ENCODE measurements at places on chromosomes 5 and 9.

DNA sequence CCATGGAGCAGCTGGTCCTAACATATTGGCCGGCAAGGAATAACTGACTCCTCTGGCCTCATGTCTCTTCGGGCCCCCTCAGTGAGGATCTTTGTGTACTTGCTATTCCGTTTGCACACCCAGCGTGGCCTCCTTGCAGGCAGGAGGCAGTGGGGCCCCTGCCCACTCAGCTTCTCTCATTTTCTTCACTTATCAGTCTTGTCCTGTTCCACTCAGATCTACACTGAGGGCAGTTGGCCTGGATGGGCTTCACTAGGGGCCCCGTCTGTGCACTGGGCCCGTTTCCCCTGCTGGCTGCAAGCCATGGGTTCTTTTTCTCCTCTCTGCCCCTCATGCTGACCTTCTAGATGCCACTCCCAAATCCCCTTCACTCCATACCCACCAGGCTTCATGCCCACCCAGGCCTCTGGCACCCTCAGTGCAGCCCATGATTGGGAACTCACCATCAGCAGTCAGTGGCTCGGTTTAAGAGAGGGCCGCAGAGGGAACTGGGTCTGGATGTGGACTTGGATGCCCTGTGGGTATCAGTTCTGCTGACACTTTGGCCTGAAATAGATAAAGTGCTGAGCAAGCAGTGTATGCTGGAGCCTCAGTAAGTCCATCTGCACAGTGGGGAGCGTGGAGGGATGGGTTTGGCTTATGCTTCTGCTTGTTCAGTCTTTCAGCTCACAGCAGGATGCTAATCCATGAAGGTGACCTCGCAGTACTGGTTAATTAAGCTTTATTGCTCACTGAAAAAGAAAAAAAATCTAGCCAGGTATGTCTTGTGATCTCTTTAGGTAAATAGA, 57.9 kb downstream of the ERBIN start:
- no peak for DNase-seq

GRCh38 chr9:77024776-77025545, 5.5 kb downstream of the FOXB2 start:
- DNase-seq, result no peak

DNA sequence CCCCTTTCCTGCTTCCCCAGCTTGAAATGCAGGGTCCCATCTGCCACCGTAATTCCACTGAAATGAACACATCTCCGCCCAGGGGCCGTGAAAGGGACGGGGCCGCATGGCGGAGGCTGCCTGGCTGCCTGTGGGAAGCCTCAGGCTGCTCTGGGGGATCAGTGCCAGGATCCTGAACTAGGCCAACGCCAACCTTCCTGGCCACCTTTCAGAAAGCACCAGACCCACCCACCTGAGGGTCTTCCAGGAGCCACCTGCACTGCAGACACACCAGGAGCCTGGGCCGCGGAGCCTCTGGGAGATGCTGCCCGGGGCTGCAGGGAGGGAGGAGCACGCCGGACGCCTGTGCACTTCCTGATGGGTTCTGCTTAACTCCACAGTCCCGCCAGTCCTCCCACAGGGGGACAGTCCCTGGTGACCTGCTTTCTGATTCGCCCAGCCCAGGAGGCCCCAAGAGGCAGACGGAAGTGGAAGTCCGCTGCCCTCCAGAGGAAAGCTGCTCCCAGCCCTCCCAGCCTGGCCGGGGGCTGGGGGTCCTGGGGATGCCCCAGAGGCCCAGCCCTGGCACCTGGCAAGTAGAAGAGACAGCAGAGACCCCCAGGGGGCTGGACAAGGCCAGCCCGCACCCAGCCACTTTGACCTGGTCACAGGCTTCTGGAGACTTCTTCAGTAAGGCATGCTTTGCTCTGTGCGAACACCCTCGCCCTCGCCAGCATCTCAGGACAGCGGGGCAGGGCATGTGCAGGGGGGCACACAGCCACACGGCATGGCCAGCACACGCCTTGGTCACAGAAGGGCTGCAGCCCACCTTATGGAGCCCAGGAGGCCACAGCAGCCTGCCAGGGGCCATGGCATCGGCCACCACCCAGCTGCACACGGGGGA, at the start of gene CARD9:
Gene CARD9 (minus strand): TSS at position 370 of the 883 bp plus-strand sequence. CDS start 1,591 bp downstream, outside the sequence.
- no peak for DNase-seq

DNA sequence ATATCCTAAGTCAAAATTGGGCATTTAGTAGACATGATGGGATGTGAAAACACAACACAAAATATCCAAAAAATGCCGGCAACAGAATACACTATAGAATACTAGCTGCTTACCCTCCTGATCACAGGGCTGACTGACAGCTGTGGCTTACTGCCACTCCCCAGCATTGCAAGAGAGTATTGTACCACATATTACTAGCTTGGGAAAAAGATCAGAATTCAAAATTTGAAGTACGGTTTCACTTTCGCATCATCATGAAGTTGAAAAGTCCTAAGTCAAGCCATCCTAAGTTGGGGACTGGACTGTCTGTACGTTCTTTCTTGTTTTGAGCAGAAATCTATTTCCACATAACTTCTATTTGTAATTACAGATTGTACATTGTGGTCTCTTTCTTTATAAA, 851.4 kb downstream of the MAT2B start:
- no peak for DNase-seq

- no peak for DNase-seq
Observed at GRCh38 chr9:87656485-87656884, 69.4 kb upstream of the CTSL start.

GRCh38 chr5:32147959-32148358, 26.2 kb downstream of the GOLPH3 start:
- no peak for DNase-seq

GRCh38 chr5:133119233-133119711, 67.5 kb downstream of the HSPA4 start:
- no peak for DNase-seq

DNA sequence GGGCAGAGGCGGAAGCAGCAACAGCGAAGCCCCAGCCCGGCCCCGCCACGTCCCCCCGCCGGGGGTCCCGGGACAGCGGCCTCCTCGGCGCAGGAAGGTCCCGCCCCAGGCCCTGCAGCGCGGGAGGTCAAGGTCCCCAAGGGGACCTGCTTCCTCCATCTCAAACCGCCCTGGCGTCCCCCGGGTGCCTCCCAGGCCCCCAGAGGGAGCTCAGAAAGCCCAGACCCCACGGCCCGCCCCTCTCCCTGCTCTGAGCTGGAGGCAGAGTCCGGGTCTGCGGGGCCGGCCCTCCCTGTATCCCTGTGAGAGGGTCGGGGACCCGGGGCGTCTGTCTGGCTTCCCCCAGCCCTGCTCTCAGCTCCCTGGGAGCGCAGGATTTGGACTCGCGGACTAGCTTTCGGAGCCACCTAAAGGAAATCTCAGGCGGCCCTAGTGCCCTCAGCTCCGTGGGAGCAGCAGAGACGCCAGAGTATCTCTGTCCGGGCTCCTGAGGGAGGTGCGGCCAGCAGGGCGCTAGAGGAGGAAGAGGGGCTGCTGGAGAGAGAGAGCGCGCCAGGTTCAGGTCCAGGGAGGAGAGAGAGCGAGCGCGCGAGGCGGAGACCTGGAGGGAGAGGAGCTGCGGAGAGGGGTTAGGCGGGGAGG, 30.7 kb downstream of the EXOC3 start:
- no peak for DNase-seq

DNA sequence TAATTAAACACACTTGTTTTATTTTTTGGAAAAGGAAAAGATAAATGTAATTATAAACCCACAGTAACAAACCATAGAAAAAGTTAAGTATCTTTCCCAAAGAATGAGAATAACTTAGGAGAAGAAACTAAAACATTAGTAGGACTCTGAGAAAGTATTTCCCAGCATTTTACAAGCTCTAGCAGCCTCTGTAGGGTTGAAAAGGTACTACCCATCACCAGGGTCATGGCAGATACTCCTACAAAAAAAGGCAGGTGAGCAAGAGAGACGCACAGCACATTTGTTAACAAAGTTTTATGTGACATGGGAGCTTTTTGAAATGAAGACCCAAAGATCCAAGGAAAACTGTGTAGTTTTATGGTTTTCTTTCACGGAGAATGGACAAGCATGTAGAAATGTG, 77.7 kb upstream of the FAM169A start:
- no peak for DNase-seq

GRCh38 chr9:4106760-4107143, 193.1 kb downstream of the GLIS3 start:
- no peak for DNase-seq

DNA sequence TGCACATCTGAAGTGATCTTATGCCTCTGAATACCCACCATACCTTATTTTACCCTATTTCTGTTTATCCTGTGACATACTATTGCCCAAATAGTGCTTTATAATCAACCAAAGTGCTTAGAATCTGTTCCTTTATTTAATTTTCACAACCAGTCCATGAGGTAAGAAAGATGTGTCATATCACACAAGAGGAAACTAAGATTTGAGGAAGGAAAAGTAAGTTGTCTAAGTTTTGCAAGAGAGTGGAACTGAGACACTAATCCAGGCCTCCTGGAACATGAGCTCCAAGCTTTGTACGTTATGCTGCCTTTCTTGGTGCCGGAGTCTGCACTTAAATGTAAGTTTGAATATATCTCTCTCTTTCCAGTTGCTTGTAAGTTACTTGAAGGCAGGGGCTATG, 17.2 kb downstream of the KDM3B start:
- DNase-seq, result no peak

DNA sequence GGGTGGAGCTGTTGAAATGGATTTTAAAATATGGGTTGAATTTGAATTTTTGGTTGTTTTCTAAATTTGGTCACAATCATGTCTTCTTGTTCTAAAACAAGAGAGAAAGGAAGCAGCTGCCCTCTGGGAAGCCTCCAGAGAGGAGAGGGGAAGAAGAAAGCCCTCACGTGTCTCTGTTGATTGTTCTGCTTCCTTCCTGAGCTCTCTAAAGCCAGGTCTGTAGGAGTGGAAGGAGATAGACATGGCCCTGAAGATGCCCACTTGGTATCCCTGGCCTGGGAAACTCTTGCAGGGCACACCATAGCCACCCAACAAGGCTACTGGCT, 59.6 kb downstream of the GALNT12 start:
- DNase-seq, result no peak

GRCh38 chr5:93886917-93887361, 145.5 kb upstream of the POU5F2 start:
- no peak for DNase-seq

DNA sequence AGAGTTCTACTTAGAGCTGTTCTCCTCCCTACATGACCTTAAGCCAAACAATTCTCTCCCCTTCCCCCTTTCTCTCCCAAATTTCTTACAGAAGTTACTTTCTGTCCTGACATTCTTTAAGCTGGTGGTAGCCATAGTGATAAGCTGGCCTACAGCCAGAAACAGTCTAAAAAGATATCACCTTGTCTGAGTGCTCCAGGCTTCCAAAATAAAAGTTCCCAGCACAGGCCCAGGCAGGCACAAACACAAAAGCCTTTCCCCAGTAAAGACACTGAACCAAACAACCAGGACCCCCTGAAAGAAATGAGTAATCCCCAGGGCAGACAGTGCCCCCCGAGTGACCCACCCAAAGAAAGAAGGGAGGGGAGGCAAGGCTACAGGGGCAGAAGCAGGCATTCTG, 19.2 kb downstream of the SIL1 start:
- DNase-seq, result no peak

DNA sequence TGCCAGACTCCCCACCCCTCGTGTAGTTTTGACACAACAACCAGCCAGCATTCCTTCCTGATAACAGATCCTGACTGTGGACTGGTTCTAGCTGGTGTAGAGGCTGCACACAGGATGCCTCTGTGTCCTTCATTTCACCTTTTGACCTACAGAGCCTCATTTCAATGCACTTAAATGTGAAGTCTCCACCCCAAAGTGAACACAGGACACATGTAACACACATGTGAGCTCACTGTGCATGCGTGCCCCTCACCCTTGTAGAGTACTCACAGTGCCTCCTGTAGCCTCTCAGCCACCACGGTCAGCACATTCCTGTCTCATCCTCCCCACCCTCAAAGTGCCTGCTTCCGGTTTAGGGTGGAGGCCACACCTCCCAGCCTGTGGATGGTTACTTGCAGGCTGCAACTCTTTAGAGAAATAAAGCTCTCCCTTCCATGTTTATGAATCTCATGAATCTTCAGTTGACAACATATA, 11.6 kb upstream of the NKD2 start:
- DNase-seq, result no peak

- no peak for DNase-seq
Observed at GRCh38 chr5:56456002-56456401, 222.9 kb upstream of the ANKRD55 start.

DNA sequence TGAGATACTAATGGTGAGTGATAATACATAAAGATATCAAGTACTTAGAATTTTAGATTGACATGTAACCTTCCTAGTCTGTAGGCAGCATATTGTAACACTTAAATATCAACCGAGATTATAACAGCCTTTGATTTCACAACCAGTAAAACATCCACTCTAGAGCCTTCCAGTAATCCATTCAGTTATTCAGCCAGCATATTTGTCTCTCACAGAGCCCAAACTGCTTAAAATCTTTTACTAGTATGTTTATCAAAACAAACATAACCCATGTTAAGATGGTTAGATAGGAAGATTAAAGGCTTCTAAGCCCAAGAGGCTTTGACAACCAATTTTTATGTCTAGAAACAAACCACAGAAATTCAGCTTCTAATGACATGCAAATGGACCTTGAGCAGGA, 177.9 kb upstream of the FST start:
- no peak for DNase-seq

DNA sequence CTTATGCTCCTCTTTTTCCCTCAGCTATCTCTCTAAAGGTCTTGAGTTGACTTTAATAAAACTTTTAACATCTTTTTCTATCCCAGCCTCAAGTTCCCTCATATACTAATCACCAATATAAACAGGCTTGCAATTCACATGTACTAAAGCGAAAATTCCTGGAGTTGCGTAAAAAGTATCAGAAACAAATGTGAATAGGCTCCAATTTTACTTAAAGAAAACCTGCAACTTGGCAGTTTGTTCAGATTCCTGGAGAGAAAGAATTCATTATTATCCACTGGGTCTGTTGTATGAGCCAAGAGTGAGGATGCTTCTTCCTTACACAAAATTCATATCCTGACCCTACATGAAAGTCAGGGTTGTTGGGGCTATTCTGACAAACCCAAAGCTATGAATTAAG, 384.2 kb downstream of the DTWD2 start:
- no peak for DNase-seq

DNA sequence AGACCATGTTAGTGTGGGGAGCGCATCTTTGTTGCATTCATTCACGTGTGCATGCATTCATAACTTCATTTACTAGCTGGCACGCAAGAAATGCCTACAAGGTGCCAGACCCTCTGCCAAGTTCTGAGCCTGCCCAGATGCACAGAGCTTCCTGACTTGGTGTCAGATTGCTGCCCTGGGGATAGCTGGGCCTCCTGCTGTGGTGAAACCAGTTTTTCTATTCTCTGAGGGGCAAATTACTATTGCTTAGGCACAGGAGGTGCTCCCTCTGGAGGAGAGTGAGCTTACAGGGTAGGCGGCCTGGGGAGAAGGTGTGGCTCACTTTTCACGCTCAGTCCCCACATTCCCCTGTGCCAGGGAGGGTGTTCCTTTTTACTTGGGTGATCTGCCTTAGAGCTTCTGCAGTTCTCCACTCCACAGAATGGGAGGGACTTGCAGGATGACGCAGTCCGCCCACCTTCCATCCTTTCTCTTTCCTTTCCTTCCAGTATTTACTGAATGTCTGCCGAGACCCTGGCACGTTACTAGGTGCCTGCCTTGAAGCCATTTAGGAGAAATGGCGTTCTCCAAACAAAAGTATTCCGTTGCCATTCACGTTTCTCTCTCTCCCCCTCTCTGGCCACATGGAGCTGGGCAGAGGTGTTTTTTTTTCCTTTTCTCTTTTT, 27.9 kb upstream of the CTNNA1 start:
- no peak for DNase-seq

Data from stimulated activated CD4-positive, alpha-beta T cell treated with anti-CD3 and anti-CD28 coated beads, Interleukin-1b, Interleukin-23, amount 100 ng/mL, for 4 hours (primary cell).